H7 (cell line): ENCODE measurements at places on chromosomes 1 and 21.

DNA sequence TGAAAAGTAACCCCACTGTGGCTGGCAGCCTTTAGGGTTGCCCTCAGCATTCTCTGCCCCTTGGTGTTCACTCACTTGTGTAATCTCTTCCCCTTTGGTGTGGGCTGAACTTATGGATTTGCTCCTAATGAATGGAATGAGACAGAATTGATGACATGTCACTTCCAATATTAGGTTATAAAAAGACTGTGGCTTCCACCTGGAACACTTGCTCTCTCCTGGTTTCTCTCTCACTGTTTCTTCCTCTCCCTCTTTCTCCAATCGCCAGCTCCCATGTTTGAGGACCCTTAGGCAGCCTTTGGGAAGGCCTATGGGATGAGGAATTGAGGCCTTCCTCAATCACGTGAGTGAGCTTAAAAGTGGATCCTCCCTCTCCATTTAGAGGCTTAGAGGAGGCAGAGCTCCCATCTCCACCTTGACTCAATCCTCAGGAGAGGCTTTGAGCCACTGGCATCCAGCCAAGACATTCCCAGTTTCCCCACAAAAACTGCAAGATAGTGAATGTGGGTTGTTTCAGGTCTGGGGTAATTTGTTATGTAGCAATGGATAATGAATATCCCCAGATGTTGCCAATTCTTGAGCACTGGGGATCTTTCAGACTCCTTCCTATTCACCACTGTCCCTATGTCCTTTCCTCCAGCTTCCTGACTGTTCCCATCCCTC is 95.5 kb upstream of the CD34 start:
- no peak for DNase-seq

GRCh38 chr21:37000381-37000780 is 6.1 kb upstream of the RIPPLY3 start:
- DNase-seq: no peak

DNA sequence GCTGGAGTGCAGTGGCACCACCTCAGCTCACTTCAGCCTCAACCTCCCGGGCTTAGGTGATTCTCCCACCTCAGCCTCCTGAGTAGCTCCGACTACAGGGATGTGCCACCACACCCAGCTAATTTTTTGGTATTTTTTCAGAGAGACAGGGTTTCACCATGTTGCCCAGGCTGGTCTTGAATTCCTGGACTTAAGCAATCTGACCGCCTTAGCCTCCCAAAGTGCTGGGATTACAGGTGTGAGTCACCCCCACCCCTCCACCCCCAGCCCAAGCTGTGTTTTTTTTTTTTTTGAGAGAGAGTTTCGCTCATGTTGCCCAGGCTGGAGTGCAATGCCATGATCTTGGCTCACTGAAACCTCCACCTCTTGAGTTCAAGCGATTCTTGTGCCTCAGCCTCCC is 75.4 kb downstream of the NKAIN1 start:
- no peak for DNase-seq

- DNase-seq: no peak
Observed at GRCh38 chr1:207935166-207935583, 24.2 kb upstream of the CD34 start.

DNA sequence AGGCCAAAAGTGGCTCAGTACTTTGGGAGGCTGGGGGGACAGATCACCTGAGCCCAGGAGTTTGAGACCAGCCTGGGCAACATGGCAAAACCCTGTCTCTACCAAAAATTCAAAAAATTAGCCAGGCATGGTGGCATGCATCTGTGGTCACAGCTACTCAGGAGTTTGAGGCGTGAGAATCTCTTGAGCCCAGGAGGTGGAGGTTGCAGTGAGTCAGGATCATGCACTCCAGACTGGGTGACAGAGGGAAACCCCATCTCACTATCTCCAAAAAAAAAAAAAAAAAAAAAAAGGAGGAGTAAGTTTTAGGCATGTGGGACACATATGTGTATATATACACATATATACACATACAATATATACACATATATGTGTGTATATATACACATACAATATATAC is 165.3 kb upstream of the DPYD start:
- DNase-seq: no peak

DNA sequence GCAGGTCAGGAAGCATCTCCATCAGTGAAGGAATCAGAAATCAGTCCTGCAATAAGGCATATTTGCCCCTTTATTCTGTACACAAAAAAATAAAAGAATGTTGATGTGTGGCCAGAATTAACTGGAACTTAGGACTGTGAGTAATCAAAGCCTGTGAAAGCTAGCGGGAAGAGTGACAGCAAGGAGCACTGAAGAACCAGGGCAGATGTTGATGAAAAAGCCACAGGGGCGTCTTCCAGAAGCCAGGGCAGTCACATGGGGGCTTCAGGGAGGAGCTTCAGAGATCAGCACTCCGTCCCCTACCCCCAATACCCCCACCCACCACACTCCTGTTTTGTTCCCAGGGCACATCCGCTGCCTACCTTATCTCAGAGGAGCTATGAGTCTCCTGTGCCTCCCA is 502.8 kb downstream of the AJAP1 start:
- DNase-seq: no peak

GRCh38 chr21:42513151-42513984 is at the start of gene SLC37A1:
SLC37A1 (plus strand) TSS chr21:42513852; CDS start chr21:42518455, 4,603 bp downstream.
- DNase-seq: peak; percentile 88

DNA sequence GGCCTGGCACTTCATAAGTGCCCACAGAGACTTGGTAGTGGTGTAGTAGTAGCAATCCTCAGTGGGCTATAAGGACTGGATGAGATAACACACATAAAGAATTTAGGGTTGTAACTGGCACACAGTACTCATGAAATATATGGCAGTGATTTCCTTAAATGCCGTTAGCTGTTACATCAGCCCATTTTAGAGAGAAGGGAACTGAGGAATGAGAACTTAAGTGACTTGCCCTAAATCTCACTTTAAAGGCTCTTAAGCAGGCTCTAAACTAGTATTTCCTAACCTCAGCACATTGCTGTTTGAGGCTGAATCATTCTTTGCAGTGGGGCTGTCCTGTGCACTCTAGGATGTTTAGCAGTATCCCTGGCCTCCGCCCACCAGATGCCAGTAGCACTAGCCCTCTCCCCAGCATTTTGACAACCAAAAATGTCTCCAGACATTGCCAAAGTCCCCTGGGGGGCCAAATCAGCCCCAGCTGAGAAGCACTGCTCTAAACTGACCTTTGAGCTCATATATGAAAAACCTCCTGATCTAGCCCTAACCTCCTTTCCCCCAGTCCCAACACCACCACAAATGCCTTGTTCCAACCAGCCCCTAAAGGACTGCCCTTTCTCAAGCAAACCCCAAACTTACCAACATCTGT is 11.6 kb downstream of the CAMK2N1 start:
- DNase-seq: no peak

- DNase-seq: no peak
Observed at GRCh38 chr1:55997536-55997935, 581.8 kb downstream of the PLPP3 start.

GRCh38 chr1:3645666-3646355 is 4.1 kb downstream of the WRAP73 start:
- no peak for DNase-seq

- no peak for DNase-seq
Observed at GRCh38 chr1:3706651-3707297, 45.5 kb upstream of the CCDC27 start.

DNA sequence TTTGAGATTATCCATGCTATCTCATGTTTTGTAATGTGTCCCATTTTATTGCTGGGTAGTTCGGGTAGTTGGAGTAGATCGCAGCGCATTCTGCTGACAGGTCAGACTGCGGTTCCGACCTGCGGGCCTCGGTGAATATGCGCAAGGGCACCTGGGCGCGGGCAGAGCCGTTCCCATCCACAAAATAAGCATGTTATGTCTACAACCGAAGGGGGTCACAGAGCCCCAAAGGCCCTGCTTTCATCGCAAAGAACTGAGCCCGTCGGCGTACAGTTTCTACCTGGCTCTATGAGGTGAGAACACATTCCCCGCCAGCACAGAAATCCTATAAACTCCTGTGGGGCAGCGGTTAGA is 88.4 kb downstream of the PRKAB2 start:
- DNase-seq: peak; percentile 58

GRCh38 chr21:35086357-35086756 is 37.3 kb upstream of the RUNX1 start:
- no peak for DNase-seq

DNA sequence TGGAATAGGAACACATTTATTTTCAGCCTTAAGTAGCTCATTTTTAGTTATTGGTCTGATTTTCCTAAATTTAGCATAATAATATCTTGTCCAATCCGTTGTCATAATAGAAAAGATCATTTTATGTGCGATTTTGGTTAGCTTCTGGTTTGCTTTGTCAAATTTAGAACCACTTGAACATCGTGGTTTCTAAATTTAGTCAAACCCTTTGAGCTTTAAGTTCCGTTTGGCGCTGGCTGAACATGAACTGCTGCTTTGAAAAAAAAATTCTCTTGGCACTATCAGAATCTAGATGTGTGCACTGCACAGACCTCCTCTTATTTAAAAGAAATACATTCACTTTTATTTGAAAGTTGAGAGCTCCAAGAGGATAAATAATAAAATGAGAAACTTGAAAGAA is 370.6 kb downstream of the PTPRC start:
- no peak for DNase-seq

GRCh38 chr1:210743038-210743437 is 390.9 kb downstream of the KCNH1 start:
- DNase-seq: peak; percentile 3

- no peak for DNase-seq
Observed at GRCh38 chr1:108704496-108704895, 8.2 kb upstream of the FNDC7 start.

DNA sequence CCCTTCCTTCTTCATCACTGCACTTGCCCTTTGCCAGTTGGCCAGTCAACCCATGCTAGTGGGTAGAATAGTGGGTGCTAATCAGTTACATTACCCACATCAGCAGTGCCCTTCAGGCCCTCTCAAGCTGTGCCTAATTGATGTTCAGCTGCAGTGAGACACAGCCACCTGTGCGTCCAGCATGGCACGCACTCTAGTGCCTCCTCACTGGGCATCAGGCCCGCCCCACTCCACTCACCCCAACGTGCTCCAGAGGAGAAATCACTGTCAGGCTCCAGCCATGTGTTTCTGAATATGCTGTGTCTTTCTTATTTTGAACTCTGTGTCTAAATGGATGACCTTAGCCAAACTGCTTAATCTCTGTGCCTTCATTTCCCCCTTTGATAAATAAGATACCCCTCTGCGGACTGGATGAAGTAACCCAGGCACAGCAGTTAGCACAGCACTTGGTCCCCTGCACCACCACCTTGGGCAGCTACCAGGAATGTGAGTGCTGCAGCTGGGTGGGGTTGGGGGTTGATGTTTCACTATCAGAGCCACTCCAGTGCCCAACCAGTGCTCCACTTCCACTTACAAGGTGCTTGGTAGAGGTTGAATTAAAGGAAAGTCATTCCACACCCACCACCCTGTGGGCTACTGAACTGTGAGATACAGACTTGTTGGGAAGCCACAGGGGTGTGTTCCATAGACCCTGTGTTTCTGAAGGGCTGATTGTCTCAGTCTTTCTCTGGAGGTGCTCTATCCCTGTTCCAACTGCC is 8.9 kb upstream of the ADORA3 start:
- no peak for DNase-seq

GRCh38 chr21:39527664-39528381 is 76.1 kb downstream of the SH3BGR start:
- DNase-seq: no peak

DNA sequence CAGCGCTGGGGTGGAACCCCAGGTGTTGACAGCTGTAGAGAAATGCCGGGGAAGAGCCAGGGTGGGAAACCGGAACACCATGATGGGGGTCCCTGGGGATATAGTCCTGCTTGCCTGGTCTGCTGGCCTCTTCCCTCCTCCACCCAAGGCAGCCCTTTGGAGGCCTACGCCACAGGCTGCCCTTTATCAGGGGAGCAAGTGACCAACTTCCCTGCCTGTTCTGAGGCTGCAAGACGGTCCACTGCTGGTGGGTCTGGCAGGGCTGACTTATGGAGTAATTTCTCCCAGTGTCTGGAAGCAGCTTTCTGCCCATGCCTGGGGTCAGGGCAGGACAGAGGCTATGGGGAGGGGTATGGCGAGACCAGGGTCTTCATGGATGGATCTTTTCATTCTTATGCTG is 50.8 kb upstream of the EDN2 start:
- no peak for DNase-seq

- DNase-seq: no peak
Observed at GRCh38 chr1:6630027-6630426, 5.4 kb downstream of the THAP3 start.

DNA sequence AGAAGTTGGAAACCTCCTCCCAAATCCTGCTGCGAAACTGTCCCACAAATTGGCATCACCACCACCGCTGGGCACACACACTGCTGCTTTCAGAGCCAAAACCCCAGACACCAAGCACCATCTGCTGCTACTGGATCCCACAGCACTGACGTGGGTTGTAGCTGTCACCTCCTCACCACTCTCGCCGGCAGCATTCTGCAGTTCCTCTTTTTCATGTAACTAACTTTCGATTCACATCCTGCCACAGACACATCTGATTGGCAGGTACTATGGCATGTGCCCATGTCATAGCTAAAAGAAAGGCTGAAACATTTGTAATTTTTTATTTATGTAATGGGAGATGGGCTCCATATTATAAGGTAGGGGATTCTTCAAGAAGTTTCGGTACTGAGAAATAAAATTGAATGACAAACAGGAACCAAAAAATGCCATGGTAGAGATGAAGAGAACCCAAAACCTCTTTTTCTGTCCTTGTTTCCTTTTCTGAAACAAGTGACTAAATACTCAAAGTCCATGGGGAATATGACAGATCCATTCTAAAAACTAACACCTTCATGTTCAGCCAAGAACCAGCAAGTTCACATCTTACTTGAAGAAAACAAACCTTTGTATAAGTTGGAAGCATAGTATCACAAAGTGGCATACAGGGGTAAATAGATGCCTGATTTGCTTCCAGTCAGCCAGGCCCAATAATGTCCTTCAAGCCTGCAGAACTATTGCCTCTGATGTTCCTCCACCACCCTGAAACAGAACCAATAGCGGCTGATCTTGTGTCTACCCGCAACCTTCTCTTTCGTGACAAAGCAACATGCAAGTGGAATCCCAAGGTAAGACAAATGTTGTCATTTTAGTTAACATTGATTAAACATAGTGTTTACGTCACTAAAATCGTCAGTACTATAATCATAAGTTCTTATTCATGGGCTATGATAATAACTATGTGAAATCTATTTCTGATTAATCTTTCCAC is 26.6 kb upstream of the RGS13 start:
- DNase-seq: no peak

GRCh38 chr1:160206036-160206389 is 829 bp downstream of the PEA15 start:
- DNase-seq: no peak

GRCh38 chr1:177328251-177328650 is 157.5 kb downstream of the BRINP2 start:
- no peak for DNase-seq

DNA sequence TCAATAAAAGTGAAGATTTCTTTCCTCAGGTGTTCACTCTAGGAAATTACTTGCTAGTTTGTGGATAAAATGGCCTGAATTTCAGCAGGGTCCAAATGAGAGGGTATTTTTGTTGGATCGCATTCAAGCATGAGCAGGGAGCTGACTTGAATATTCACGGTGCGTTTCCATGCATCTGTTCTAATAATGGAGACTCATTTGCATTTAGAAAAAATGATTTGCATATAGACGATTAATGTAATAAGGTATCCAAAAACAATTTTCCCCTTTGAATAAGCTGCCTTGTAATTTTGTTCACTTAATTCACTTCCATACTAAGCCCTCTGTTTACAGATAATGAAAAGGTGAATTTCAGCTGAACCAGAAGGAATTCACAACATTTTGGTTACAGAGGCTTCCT is 130.9 kb upstream of the AJAP1 start:
- DNase-seq: no peak

- DNase-seq: peak; percentile 7
Observed at GRCh38 chr1:118928739-118929554, 59.2 kb downstream of the TBX15 start.

- DNase-seq: no peak
Observed at GRCh38 chr1:152497273-152497672, 13.3 kb upstream of the LCE5A start.
